NCI-H2107 (cell line): ENCODE measurements at places on chromosomes 7 and 10.

- DNase-seq, result no peak
Measured at GRCh38 chr7:148884049-148884298, at the start of gene EZH2. EZH2 (minus strand) TSS chr7:148884291; CDS start chr7:148847298, 36,993 bp downstream.

GRCh38 chr10:74120911-74121310, 29.7 kb downstream of the AP3M1 start:
- no peak for DNase-seq

DNA sequence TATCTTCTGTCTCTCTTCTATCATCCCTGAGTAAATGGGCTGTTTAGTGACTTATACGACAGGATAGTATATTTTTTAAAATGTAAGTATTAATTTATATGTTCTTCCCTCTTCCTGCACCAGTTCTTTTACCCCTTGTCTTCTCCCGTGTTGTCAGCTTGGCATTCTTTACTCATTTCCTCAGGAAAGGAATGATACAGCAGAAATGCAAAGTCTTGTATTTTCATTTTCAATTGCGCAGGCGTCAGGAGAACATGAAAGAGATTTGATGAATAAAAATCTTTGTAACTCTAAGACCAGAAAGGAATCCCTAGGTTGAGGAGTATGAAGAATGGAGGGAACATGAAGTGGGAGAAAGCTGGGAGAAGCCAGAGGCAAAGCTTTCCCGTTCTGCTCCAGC, 18.8 kb upstream of the VPS41 start:
- DNase-seq, result no peak

- DNase-seq, result no peak
Measured at GRCh38 chr10:120749856-120750566, 101.2 kb upstream of the WDR11 start.

- DNase-seq, result no peak
Measured at GRCh38 chr10:124186956-124187355, 93.6 kb upstream of the CHST15 start.

DNA sequence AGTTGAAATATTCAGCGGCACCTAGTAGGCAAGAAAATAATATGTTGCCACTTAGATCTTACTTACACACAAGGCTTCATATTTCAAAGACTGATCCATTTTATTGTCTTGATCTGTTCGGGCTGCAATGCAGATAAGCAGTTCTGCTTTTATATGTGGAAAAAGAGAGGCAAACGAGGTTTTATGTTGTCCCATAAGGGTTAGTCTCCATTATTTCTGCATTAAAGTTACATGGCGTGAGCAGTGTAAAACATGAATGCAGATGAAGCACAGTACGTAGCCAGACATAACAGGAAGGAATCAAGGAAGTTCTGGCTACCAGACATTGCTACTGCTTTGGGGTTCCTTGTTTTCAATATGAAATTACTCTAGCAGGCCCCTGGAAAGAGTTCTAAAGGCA, 224.8 kb downstream of the BBS9 start:
- DNase-seq, result no peak

DNA sequence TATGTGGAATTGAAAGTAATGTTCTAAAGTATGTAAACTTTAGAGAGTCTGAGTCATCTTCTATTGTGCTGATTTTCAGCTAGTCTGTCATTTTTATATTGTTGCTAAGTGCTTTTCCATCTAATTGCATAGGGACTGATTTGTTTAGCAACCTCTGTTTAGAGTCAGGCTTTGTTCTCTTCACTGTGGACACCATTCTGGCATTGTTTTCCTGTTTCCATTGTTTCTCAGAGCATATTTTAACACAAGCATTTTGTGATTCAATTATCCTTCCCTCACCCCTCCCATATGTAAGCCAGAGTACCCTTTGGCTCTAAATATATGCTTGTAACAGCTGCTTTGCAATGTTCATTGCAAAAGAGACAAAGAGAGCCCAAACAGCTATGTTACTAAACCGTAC, 748.4 kb upstream of the PHF14 start:
- no peak for DNase-seq

- no peak for DNase-seq
Measured at GRCh38 chr7:138527746-138528223, 67.7 kb downstream of the TRIM24 start.

GRCh38 chr7:11749629-11750028, 82.4 kb downstream of the THSD7A start:
- peak; percentile 12 for DNase-seq

DNA sequence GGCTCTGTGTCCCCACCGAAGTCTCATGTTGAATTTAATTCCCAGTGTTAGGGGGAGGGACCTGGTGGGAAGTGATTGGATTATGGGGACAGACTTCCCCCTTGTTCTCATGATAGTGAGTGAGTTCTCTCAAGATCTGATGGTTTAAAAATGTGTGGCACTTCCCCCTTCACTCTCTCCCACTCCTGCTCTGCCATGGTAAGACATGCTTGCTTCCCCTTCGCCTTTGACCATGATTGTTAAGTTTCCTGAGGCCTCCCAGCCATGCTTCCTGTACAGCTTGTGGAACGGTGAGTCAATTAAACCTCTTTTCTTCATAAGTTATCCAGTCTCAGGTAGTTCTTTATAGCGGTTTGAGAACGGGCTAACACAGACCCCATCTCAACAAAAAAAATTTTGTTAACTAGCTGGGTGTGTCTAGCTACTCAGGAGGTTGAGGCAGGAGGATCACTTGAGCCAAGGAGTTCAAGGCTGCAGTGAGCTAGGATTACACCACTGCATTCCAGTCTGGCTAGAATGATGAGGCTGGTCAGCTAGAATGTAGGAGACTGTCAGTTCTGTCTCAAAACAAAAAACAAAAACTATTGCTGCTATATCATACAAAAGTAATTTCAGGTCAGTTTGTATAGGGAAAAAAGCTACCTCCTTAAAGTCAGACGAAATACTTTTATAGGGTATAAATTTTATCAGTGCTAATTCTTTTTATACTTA, 57.7 kb downstream of the ATAD1 start:
- DNase-seq, result no peak
